ENCODE measurements at places on chromosomes 13 and 19. TPM values are rescaled to one million over a fixed set of nuclear protein-coding genes. Genes with fewer than 3 reads are reported as not detected.
A peak's percentile ranks its signal among the peaks of the same experiment; 100 is the strongest.

The ATXN8OS gene
- not detected for polyA plus RNA-seq

DNA sequence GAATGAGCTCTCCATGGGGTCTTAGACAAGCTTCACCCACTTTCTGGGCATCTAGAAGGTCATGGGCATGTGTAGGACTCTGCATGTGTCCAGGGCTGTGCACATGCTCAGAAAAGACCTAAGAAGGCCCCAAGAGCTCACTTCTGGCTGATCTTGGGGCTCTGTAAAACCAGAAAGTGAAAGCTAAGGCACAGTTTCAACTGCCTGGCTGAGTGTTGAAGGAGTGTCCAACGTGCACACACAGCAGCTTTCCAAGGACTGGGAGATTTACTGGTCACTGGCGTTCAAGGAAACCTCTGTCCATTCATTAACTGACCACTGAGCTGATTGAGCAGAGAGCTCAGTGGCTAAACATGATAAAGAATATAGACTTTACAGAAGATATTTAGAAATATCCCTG is 137.9 kb downstream of the KATNAL1 start:
- DNase-seq: no peak

- no peak for DNase-seq
Measured at GRCh38 chr19:41447732-41448332, 4.9 kb downstream of the ERICH4 start.

DNA sequence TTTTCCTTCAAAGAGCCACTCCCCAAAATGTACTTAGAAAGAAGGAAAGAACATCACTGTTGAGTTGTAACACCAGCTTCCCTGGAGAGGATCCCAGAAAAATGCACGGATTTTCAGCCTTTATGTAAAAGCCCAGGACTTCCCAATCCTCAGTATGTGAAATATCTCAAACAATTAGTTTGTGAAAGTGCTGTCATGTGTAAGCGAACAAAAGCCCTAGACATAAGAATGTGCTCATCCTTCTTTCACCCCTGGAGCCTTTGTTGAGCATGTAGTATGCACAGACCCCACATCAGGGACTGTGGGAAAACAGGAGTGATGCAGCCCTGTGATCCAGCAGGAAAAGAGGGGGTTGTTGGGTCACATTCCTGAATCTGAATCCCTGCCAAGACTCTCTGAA is 441.4 kb upstream of the ZNF507 start:
- DNase-seq: no peak

GRCh38 chr19:5130371-5131030 is 161.6 kb downstream of the KDM4B start:
- DNase-seq: peak; percentile 78

The MAST1 gene
- 3.5 TPM for polyA plus RNA-seq

The OR7A17 gene
- polyA plus RNA-seq: not detected

DNA sequence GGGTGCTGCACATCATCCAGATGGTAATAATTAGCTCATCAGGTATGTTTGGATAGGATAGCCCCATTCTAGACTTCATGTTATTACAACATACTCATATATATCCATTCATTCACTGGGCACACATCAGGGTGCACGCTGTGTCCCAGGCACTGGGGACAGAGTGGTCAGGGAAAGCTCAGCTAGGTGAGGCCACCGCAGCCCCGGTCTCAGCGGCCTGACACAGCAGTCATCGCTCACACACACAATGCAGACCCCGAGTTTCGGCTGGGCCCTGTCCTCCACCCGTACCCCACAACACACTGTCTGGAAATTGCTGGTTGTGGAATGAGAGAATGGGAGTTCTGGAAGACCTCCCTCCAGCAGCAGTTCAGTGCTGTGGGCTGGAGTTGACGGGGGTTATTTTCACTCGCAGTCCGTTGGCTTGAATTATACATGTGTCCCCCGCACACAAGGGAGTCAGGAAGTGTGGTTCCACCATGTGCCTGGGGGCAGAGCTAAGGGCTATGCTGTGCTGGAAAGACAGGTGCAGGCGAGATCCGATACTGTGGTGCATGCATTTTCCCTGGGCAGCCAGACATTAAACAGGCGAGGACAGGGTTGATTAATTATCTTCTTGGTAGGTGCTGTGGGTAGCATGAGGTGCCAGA is 257.6 kb downstream of the TEX29 start:
- DNase-seq: no peak

DNA sequence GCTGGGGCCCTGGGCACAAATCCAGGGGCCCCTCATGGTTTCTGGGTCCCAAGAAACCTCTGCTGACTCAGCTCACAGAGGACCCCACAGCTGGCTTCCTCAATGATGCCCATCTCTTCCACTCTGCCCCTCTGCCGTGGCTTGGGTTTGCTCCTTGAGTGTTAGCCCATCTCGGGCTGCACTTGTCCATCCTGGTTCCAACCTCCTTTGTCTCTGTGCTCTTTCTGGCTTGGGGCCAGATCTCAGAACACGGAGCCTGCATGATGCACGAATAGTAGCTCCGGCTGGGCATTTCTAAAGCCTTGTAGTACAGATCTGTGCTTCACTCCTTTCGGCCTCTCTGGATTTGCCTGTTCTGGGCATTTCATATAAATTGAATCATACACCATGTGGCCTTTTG is 53.8 kb downstream of the F2RL3 start:
- DNase-seq: no peak

DNA sequence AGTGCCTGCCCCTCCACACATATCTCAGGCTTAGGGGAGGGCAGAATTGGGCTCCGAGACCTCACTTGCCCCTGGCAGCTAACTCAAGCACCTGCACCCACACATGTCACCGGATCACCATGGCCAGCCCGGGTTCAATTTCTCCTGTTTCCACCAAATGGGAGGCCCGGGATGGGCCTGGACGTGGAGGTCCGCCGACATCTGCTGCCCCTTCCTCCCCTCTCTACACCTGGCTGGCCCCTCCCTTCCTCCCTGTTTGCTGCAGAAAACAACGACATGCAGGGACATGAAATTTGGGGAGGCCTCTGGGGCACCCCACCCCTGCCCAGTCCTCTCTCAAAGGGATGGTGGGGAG is 1.3 kb downstream of the PRKD2 start:
- no peak for DNase-seq

The GJB2 gene
- polyA plus RNA-seq: not detected

DNA sequence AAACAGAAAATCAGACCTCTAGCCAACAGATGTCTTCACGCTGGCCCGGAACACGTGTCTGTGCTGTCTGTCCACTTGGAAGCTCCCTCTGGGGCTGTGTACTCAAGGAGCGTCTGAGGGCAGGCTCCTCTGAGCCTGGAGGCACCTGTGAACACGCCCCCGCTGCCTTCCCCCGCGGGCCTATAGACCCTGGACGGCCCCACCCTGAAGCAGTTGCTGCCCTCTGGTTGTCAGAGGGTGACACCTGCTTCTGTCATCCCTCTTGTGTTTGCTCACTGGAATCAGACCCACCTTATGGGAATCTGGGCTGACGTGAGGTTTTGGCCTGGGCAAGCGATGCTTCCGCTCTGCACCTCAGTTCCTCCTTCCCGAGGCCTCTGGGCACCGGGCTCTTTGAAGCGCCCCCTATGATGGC is 19.2 kb downstream of the EPN1 start:
- DNase-seq: no peak

The POU2F2 gene
- 2.2 TPM for polyA plus RNA-seq

The CD209 gene
- not detected for polyA plus RNA-seq

The GPR108 gene
- 70.6 TPM for polyA plus RNA-seq

DNA sequence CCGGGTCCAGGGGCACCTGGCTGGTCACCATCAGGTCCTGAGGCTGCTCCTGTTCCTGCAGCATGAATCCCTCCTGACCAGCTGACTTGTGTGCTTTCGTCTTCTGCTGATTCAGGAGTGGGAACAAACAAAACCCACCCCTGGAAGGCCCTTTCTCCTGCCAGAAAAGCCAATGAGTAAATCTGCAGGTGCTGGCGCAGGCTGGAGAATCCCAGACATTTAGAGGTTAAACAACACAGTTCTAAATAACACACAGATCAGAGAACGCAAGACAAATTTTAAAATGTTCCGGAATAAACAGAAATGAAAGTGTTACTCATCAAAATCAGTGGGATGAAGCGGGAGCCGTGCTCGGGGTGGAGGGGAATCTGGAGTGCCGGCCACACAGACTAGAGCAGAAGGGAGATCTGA is 60.6 kb upstream of the C13orf46 start:
- DNase-seq: no peak

DNA sequence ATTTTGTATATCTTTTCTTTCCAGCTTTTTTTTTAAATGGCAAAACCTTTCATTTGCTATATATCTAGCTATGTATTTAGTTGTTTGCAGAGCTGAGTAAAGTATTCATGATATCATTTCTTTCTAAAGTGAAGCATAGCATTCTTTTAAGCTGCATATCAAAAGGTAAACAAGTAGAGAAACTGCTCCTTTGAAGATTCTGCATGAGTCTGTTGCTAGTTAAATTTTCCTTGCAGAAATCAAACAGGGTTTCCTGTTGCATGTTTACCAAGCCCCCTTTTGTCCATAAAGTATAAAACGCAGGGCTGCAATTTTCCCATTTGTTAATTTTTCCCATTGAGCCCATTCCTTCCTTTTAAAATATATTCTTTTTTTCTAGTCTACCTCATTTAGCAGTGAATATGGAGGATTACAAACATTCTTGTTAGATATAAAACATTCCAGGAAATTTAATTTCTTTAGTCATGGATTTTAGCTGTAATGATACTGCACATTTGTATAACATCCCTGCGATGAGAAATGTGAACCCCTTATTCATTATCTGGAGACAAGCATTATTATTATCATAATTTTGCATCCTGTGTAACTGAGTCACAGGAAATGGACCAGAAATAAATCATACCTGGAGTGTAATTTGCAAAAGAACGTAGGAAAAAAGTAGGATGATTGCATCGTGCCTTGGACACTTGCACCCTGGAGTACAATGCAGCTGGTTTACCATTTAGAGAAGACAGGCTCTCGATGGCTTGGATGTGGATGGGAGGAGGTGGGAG is 110.9 kb upstream of the ARGLU1 start:
- DNase-seq: no peak

The SLC7A9 gene
- not detected for polyA plus RNA-seq

GRCh38 chr13:23797276-23797903 is 91.8 kb downstream of the MIPEP start:
- no peak for DNase-seq

DNA sequence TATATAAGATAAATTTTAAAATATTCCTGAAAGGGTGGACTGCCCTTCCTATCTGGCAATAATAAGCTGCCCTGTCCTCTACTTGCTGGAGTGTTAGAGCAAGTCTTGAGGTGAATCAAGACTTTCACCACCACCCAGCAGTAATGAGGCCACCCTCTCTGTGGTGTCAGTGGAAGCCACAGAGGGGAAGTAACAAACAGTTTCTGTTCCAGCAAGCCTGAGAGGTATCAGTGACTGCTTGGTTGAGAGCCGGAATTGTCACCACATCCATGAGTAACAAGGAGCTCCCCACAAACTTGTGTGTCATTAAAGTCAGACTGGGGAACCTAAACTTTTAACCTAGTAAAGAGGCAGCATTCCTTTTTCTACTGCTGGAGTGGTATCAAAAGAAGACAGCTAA is 532.7 kb upstream of the SPRY2 start:
- DNase-seq: no peak

The CLDN10 gene
- not detected for polyA plus RNA-seq

DNA sequence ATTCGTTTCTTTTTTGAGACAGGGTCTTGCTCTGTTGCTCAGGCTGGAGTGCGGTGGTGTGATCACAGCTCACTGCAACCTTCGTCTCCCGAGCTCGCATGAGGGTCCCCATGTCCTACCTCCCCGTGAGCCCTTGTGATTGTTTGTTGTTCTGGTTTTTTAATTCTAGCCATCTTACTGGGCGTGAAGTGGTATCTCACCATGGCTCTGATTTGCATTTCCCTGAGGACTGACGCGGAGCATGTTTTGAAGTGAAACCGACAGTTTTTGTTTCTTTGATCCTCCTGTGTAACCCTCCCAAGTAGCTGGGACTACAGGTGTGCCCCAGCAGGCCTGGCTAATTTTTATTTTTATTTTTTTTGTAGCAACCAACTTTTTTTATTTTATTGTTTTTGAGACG is 21.7 kb downstream of the GNG7 start:
- DNase-seq: no peak

DNA sequence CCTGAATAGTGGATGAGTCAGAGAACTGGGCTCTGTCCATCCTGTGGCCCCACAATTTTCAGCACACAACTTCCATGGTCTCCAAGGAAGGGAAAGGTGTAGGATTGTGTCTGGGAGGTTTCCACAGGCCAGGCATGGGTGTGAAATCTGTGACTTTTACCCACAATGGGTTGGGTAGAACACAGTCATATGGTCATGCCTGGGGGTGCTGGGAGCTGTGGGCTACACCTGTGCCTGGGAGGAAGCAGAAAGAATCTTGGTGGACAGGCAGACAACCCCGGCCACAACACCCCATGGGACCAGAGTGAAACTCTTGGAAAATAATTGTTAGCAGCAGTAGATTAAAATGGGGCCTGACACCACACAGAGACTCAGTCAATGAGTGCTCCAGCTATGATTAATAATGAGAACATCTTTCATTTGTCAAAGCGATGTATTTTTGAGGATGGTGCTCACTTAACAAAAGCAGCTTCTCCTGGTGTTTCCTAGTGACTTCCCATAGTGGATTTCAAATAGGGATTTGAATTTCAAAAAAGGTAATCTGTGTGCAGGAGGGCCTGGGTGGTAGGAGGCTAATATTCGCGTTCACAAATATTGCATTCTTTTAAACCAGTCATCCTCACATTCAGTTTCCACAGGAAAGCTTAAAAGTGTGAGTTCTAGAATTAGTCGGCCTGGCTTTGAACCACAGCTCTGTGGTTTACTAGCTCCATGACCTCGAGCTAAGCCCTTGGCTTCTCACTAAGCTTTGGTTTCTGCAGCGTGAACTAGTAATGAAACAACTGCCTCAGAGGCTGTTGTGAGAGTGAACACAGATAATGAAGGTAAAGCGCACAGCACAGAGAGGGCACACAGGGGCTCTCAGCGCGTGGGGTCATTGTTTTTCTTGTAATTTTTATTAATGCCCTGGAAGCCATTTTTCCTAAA is 89.3 kb upstream of the UQCRFS1 start:
- no peak for DNase-seq

DNA sequence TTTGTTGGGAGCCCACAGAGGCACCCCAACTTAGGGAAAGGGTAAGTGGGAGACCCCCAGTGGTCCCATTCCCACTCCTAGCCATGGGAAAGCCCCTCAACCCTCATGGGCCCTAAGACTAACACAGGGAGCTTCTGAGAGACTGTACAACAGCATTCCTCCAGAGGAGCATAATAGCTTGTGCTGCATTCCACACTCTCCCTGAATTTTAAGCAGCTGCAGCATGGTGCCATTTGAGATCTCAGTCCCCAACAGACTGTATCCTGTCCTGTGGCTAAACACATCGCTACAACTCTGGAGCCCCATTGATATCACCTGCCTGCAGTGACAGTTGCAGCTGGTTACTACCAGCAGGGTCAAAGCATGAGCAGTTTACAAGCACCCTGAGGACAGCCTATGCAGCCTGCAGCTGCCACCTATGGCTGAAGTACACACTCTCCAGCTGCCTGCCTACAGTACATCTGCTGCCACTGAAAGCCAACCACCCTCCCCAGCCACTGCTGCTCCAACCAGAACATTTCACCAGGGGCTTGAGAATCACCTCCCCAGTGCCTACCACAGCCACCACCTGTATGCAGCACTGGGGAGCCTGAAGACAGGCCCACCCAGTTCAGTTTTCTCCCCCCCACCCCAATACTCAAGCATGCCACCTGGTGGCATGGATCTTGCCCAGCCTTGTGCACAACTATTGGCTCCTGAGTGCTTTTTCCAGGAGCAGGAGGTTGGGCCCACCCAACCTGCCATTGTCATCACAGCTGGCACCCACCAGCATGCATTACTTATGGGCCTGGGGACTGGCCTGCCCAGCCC is 557.3 kb downstream of the GPC5 start:
- DNase-seq: no peak

Data from naive thymus-derived CD4-positive, alpha-beta T cell (primary cell).